Foreskin fibroblast (primary cell): ENCODE measurements at places on chromosomes 6 and 20.

- DNase-seq = no peak
Observed at GRCh38 chr20:18971574-18971973, 158.0 kb downstream of the SCP2D1 start.

DNA sequence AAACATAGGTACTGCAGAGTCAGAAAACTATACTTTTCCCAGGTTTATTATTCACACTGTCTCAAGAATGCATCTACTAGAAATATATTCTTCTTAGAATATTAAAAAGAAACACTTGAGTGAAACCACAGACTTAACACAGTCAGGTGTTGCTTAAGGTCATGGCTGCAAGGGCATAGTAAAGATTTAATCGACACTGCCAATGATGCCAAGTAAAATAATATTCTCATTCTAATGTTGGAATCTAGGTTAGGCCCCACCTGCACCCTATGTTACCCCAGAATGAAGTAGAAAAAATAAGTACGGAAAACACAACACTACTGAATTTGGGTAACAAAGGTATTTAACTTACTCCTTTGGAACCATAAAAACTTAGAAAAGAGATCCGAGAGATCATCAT is 155.0 kb downstream of the RALGAPA2 start:
- DNase-seq = no peak

GRCh38 chr6:158037021-158037420 is 55.4 kb downstream of the SYNJ2 start:
- DNase-seq = no peak

DNA sequence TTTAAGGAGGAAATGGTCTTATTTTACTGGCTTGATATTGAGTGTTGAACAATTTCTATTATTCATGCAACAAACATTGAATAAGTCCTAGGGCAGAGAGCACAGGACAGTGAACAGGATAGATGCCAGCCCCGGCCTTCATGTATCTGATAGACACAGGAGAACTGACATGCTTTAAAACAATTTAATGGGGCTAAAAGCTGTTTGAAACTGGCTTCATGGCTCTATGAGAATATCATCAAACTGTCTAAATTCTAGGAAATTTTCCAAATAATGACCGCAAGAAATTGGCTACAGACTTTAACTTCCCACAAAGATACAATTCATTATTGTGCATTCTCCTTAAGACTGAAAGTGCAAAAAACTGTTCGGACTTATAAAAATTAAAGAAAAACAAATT is 69.0 kb downstream of the ID4 start:
- DNase-seq = no peak

- no peak for DNase-seq
Observed at GRCh38 chr6:42507195-42507594, 55.5 kb upstream of the TRERF1 start.

DNA sequence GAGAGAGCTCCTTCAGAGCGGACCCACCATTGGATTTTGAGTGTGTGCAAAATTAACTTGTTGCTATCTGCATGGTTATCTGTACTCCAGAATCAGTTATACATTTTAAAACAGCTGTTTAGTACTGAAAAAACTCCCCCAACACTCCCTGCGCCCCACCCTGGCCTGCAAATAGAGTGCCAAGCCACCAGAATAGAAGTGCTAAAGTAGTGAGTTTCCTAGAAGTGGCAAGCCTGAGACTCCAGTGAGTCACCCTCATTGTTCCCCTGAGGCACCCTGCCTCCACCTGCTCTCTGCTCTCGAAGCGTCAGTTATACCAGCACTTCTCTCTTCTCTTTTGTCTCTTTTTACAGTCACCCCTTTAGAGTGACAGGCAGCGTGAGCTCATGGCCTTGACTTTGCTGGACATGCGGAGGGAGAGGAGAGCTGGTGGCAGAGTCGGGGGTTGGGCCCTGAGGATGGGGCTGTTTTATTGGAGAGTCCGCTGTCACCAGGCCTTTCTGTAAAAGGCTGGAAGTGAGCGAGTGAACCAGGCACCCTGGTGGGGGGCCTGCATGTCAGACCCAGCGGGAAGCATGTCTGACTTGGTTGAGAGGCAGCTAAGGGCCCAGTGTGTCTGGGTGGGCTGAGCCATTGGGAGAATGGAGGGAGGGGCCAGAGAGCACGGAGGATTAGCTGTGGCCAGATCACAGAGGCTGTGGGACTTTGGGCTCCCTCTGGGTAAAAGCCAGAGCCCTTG is 10.4 kb downstream of the IGF2R start:
- DNase-seq = no peak

DNA sequence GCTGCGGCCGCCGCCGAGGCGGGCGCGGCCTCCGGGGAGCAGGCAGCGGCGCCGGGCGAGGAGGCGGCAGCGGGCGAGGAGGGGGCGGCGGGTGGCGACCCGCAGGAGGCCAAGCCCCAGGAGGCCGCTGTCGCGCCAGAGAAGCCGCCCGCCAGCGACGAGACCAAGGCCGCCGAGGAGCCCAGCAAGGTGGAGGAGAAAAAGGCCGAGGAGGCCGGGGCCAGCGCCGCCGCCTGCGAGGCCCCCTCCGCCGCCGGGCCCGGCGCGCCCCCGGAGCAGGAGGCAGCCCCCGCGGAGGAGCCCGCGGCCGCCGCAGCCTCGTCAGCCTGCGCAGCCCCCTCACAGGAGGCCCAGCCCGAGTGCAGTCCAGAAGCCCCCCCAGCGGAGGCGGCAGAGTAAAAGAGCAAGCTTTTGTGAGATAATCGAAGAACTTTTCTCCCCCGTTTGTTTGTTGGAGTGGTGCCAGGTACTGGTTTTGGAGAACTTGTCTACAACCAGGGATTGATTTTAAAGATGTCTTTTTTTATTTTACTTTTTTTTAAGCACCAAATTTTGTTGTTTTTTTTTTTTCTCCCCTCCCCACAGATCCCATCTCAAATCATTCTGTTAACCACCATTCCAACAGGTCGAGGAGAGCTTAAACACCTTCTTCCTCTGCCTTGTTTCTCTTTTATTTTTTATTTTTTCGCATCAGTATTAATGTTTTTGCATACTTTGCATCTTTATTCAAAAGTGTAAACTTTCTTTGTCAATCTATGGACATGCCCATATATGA is 3.2 kb downstream of the MARCKS start:
- DNase-seq = peak; percentile 53

DNA sequence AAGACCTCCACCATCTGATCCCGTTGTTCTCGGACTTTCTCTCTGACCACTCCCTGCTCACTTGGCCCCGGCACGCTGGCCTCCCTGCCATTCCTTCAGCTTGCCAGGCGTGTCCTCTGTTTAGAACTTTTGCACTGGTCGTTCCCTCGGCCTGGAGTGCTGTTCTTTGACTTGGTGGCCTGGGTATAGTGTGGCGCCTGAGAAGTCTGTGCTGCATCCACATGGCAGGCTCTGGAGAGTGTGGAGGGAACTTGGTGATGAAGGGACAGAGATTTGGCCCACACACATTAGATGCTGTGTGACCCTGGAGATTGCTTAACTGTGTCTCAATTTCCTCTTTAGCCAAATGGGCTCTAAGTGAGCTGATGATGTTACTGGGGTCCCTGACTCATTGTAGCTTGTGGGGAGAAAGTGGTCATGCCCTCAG is 13.0 kb upstream of the TGM2 start:
- no peak for DNase-seq

- DNase-seq = no peak
Observed at GRCh38 chr20:10374036-10374435, 60.0 kb downstream of the MKKS start.

- no peak for DNase-seq
Observed at GRCh38 chr6:89387516-89388201, 24.4 kb downstream of the RRAGD start.

DNA sequence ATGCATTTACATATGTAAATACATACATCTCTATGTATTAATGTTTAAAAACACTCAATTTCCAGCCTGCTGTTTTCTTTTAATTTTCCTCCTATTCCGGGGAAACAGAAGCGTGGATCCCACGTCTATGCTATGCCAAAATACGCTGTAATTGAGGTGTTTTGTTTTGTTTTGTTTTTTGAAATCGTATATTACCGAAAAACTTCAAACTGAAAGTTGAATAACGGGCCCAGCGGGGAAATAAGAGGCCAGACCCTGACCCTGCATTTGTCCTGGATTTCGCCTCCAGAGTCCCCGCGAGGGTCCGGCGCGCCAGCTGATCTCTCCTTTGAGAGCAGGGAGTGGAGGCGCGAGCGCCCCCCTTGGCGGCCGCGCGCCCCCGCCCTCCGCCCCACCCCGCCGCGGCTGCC is 355 bp upstream of the BMP2 start:
- no peak for DNase-seq

GRCh38 chr6:49072146-49072545 is 390.9 kb downstream of the MMUT start:
- no peak for DNase-seq

- no peak for DNase-seq
Observed at GRCh38 chr6:21438237-21438985, 155.1 kb upstream of the SOX4 start.

- DNase-seq = no peak
Observed at GRCh38 chr6:143163621-143164020, 102.9 kb downstream of the AIG1 start.

DNA sequence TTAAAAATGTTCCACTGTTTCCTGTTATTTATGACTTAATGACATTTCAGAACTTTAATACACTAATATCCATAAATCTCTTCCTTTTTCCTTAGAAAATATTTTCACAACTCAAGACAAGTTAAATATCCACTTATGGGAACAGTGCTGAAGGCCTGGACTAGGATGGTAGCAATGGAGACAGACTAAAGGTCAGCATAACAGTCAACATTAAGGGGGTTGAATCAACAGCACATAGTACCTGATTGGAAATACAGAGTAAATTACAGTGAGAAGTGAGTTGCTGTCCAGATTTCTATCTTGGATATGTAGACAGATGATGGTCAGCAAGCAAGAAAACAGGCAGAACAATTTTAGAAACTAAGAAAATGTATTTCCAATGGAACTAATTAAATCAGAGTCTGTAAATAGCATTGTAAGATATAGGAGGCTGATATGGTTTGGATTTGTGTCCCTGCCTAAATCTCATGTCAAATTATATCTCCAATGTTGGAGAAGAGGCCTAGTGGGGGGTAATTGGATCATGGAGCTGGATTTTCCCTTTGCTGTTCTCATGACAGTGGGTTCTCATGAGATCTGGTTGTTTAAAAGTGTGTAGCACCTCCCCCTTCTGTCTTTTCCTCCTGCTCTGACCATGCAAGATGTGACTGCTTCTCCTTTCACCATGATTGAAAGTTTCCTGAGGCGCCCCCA is 682.7 kb downstream of the MAFB start:
- no peak for DNase-seq

GRCh38 chr6:33391922-33392594 is 435 bp downstream of the KIFC1 start:
- no peak for DNase-seq

GRCh38 chr20:59004493-59004762 is 2.6 kb downstream of the CTSZ start:
- no peak for DNase-seq

DNA sequence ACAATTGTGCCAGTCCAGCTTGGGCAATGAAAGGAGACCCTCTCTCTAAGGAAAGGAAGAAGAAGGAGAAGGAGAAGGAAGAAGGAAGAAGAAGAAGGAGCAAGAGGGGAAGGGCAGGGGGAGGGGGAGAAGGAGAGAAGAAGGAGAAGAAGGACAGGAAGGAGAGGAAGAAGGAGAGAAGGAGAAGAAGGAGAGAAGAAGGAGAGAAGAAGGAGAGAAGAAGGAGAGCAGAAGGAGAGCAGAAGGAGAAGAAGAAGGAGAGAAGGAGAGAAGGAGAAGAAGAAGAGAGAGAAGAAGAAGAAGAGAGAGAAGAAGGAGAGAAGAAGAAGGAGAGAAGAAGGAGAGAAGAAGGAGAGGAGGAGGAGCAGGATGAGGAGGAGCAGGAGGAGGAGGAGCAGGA is 22.5 kb upstream of the DEFB116 start:
- no peak for DNase-seq

DNA sequence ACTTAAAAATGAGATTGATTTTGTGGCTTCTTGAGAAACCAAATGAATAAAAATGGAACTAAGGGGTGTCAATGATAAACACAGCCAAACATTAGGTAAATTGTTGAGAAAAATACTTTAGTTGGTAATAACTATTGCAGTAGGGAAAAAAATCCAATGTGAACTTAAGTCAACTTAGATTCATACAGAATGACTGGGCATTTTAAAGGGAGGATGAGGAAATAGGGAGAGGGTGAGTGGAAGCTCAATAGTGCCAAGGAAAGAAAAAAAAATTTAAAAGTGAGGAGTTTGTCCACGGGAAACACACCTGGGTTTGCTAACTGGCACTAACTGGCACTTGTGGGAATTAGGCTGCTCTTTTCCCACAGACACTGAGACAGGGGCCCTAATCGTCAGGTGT is 26.2 kb upstream of the PGK2 start:
- DNase-seq = no peak

GRCh38 chr6:89602166-89602565 is 36.4 kb downstream of the LYRM2 start:
- DNase-seq = no peak

- no peak for DNase-seq
Observed at GRCh38 chr20:51510936-51511605, 31.4 kb downstream of the NFATC2 start.

GRCh38 chr6:24851086-24851485 is 52.4 kb upstream of the ARMH2 start:
- no peak for DNase-seq

DNA sequence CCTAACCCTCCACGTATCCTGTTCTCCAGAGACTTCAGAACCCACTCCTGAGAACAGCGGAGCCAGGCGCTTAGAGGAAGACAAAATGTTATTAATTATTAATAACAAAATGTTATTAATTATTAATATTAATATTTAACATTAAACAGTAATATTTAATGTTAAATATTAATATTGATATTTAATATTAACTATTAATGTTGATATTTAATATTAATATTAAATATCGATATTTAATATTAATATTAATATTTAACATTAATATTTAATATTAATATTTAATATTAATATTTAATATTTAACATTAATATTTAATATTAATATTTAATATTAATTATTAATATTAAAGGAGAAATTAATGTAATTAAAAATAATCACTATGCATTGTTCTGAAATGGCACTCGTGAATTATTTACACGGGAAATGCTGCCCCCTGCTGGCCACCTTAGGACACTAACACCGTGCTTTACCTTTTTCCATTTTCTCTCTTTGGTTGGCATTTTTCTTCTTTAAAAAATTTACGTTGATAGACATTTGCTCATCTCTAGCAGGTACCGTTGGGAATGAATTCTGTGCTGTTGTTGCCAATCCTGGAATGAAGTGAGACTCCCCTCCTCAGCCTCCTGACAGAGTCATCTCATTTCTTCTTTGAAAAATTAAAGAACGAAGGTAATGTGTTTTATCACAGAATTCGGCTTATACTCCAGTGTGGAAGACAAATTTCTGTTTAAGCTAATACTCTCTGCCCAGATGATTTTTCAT is 7.5 kb upstream of the GGTLC1 start:
- peak; percentile 61 for DNase-seq

DNA sequence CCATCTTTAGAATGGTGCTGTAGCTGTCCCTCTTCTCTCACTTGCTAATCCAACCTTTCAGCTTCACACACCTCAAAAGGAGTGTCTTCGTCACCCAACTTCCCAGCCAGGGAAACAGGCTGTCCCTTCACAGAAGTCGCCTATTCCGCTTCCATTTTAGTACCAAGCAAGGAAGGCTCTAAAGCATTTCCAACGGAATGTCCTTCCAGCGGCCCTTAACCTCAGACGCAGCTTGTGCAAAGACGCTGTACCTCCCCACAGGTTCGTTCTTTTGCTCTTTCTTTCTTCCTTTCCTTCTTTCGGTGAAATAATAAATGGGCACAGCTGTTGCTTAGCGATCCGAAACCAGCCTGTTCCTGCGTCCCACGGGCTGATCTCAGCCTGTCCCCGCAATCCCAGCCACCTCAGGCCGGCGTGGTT is 1.5 kb downstream of the PTPRT start:
- peak; percentile 2 for DNase-seq
